ENCODE measurements at places on chromosomes 2 and 18. TPM values are rescaled to one million over a fixed set of nuclear protein-coding genes. Genes with fewer than 3 reads are reported as not detected.

Gene RGPD3
- total RNA-seq, result 0.05 TPM

DNA sequence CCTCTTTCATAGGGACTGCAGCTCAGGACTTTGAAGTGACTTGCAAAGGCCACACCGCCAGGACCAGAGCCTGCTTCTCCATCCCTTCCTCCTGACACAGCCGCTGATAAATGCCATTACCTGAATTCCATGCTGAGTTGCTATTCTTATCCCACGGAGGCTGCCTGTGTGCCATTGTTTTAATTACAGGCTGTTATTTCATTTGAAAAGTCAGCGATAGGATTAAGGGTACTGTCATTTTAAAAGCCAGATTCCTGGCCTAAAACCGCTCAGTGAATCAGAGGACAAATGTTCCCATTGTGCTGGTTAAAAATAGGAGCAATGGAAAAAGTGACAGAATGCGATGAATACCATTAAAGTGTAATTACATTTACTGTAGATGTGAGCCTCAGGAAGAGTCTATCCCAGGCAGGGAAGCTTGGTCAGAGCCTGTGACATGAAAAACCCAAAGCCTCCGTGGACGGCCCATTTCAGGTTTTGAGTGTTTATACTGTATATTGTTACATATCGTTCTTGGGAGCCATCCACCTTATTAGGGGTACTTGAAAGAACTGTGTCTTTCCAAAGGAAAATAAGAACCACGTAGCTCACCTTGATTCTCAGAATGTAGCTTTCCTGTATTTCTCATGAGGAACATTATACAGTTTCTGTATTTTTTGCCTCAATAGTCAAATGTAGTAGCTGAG is 41.3 kb downstream of the PDCL3 start:
- no peak overlapping the region for H3K4me3 ChIP-seq
- H3K27me3 ChIP-seq, result no peaks in the 10 kb centered on the region
- H3K27ac ChIP-seq, result no peak overlapping the region
- no peaks in the 10 kb centered on the region for H3K36me3 ChIP-seq
- H3K4me1 ChIP-seq, result no peaks in the 10 kb centered on the region

DNA sequence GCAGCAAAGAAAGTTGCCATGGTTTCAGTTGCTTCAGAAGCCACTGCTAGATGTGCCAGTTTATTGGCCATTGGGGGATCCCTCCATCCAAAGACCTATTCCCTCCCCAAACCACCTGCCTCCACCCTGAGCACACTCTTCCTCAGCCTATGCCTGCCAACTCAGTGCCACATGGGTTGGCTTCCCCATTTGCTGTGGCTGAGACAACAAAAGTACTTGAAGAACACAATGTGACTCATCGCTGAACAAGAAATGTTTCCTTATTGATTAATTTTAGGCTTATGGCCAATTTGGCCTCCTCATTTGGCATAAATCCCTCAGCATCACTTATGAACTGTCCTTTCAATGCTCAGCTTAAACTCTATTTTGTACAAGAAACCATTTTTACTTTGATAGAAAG is 215.9 kb downstream of the TMEM247 start:
- H3K4me3 ChIP-seq, result no peak overlapping the region
- no peaks in the 10 kb centered on the region for H3K27me3 ChIP-seq
- H3K27ac ChIP-seq, result no peak overlapping the region
- H3K36me3 ChIP-seq, result peaks cover 2% of the 10 kb centered on the region

DNA sequence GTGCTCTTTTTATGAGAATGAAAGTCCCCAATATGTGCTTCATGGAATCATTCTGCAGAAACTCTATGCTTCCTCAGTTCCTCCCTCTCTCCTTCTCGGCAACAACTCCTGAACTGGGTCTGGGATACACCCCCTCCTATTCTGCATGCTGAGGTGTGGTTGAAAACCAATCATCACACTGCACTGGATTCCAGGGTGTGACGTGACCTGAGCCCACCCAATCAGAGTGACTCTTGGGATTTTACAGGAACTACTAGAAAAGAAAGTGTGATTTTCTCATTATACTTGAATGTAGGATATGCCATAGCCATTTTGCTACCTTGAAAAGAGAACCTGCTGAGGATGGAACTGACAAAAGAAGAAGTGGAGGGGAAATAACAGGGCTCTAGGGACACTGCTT is 36.3 kb downstream of the ACVR1 start:
- DNase-seq, result no peak
- peaks cover 31% of the 10 kb centered on the region for H3K36me3 ChIP-seq
- no peak overlapping the region for H3K27ac ChIP-seq
- no peaks in the 10 kb centered on the region for H3K27me3 ChIP-seq
- no peak overlapping the region for H3K4me3 ChIP-seq
- peaks cover 39% of the 10 kb centered on the region for H3K4me1 ChIP-seq

Gene C2orf76
- total RNA-seq, result 9.9 TPM

GRCh38 chr18:55544014-55544413 is 44.0 kb downstream of the TCF4 start:
- no peaks in the 10 kb centered on the region for H3K27me3 ChIP-seq
- H3K4me1 ChIP-seq, result no peaks in the 10 kb centered on the region
- H3K4me3 ChIP-seq, result no peak overlapping the region
- no peaks in the 10 kb centered on the region for H3K36me3 ChIP-seq

GRCh38 chr2:16978301-16978700 is 312.7 kb upstream of the CYRIA start:
- H3K4me1 ChIP-seq, result no peaks in the 10 kb centered on the region
- no peak for DNase-seq
- no peak overlapping the region for H3K27ac ChIP-seq
- no peak overlapping the region for H3K4me3 ChIP-seq

Gene VWA3B
- total RNA-seq, result not detected

DNA sequence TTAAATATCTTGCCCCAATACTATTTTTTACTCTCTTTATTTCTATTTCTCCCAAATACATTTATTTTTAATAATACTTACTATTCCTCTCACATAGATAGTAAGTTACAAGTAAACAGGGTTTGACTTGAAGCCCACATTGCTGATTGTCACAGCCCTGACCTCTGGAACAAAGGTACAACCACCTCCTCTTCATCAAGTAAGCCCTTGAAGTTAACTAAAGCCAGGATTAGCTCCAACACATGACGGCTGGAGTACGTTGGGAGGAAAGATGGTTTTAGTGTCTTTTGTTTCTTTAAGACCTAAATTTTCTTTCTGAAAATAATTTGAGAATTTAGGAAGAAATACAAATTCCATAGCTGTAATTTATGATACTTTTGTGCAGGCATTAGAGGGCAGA is 949 bp downstream of the MYOM1 start:
- H3K27ac ChIP-seq, result no peak overlapping the region
- no peaks in the 10 kb centered on the region for H3K36me3 ChIP-seq
- no peak for DNase-seq

DNA sequence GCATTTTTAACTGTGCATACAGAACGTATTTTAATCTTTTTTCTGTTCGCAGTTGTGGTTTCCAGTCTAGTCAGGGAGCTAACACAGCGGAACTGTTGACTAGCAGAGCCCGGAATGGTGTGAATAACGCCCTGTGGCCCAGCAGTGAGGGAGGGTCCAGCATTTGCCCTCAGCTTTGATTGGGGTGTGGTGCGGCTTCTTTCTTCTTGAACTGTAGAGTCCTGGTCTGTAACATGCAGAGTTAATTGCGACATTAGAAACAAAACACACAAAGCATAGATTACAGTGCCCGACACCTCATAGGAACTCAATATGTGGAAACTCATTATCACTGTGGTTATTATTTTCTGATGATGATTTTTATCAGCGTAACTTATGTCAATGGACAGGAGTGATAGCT is 253.6 kb downstream of the SOX11 start:
- no peak overlapping the region for H3K4me3 ChIP-seq
- no peak overlapping the region for H3K27ac ChIP-seq

Gene ARL4C
- 27.2 TPM for total RNA-seq

DNA sequence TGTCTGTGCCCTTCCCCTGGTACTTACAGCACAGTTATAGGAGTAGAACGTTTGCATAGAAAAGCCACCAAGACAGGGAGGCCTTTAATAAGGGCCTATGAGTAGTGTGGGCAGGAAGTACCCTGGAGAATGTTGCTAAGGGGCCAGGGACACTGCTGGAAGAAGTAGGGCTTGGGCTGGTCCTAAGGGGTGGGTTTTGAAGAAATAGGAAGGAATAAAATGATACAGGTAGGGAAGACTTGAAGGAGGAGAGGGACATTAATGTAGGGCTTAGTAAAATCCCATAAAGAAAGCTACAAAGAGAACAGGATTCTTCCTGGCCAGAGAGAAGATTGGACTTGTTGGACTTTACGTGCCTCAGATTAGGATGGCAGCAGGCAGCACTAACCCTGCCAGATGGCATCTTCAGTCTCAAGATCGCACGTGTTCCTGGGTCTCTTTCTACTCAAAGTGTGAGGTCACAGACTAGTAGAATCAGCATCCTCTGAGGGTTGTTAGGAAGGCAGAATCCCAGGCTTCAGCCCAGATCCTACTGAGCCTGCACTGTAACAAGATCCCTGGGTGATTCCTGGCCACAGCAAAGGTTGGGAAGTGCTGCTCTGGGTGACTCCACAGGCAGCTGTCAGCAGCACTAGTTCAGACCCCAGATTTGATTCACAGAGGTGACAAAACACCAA is 39.2 kb downstream of the EPAS1 start:
- no peak for DNase-seq
- H3K4me1 ChIP-seq, result peaks cover 19% of the 10 kb centered on the region
- no peaks in the 10 kb centered on the region for H3K36me3 ChIP-seq
- H3K27ac ChIP-seq, result no peak overlapping the region

Gene LMAN2L
- 4.8 TPM for total RNA-seq

Gene LAMA1
- total RNA-seq, result not detected

DNA sequence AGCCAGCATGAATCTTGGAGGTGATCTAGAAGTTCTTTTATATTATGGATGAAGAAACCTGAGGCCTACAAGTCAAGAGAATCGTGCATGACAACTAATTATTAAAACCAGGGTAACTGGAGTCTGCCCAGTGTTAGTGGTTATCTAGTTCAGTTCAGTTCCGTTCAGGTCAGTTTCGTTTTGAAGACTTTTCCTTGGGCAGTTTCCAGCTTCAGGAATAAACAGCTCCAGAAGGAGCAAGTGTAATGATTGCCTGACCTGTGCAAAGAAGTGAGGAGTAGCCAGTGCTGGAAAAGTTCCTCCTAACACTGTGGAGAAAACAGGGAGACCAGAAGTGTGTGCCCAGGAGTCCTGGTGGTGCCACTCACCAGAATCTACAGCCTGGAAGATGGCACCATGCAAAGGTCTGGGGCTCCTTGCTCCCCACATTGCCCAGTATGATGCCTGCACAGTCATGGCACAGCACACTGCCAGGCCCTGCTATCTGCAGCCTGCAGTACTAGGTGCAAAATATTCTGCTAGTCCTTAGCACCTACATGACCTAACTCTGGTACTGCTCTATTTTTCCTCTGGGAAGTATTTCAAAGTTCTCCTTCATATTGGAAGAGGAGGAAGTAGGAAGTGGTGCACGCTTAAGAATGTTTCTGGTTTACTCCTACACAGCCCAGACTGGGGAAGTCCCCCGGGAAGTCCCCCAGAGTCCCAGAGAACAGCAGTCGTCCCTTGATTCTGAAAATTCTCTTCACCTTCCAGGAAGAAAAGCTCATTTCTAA is 65.8 kb downstream of the SUMO1 start:
- H3K4me3 ChIP-seq, result peak overlapping the region; percentile 0
- peak; percentile 64 for DNase-seq
- H3K4me1 ChIP-seq, result peaks cover 24% of the 10 kb centered on the region
- peaks cover 12% of the 10 kb centered on the region for H3K27me3 ChIP-seq
- peak overlapping the region; percentile 23 for H3K27ac ChIP-seq

Gene LONRF2
- 0.04 TPM for total RNA-seq

GRCh38 chr18:49707599-49707998 is 105.7 kb downstream of the ACAA2 start:
- no peak overlapping the region for H3K27ac ChIP-seq
- H3K36me3 ChIP-seq, result no peaks in the 10 kb centered on the region
- peaks cover 5% of the 10 kb centered on the region for H3K27me3 ChIP-seq
- H3K4me3 ChIP-seq, result no peak overlapping the region
- no peaks in the 10 kb centered on the region for H3K4me1 ChIP-seq

- H3K27me3 ChIP-seq, result peaks cover 15% of the 10 kb centered on the region
- H3K27ac ChIP-seq, result no peak overlapping the region
- no peak for DNase-seq
- peaks cover 16% of the 10 kb centered on the region for H3K4me1 ChIP-seq
- no peak overlapping the region for H3K4me3 ChIP-seq
Measured at GRCh38 chr2:188975497-188976102, 1.4 kb downstream of the COL3A1 start.

GRCh38 chr2:18662689-18663088 is 73.3 kb upstream of the NT5C1B start:
- no peaks in the 10 kb centered on the region for H3K4me1 ChIP-seq
- H3K36me3 ChIP-seq, result peaks cover 5% of the 10 kb centered on the region

Gene GREB1
- 0.57 TPM for total RNA-seq

Gene THADA
- 32.5 TPM for total RNA-seq

Gene RBM43
- 5.7 TPM for total RNA-seq

Gene ACTG2
- not detected for total RNA-seq

DNA sequence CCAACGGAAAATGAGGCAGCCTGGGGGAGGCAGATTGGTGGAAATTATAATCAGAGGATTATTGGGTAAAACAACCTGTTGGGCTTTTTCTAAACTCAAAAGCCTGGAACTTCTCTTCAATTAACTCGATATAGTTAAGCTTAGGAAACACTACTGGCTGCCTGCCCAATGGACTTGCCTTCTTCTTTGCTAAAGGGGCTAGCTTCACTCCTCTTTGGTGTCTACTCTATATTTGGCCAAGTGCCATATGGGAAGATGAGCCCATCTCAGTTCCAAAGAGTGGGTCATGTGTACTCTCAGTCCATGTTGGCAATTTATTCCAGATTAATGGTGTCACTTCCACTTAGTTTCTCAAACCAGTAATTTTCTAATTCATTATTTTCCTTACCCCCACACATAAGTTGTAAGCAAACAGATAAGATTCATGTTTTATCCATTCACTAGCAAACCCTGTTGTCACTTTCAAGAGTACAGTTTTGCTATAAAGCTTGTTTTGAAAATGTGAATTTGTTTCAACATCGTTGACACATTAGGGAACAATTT is 34.3 kb downstream of the DARS1 start:
- DNase-seq, result no peak
- H3K4me3 ChIP-seq, result no peak overlapping the region
- no peaks in the 10 kb centered on the region for H3K27me3 ChIP-seq
- peaks cover 51% of the 10 kb centered on the region for H3K36me3 ChIP-seq

DNA sequence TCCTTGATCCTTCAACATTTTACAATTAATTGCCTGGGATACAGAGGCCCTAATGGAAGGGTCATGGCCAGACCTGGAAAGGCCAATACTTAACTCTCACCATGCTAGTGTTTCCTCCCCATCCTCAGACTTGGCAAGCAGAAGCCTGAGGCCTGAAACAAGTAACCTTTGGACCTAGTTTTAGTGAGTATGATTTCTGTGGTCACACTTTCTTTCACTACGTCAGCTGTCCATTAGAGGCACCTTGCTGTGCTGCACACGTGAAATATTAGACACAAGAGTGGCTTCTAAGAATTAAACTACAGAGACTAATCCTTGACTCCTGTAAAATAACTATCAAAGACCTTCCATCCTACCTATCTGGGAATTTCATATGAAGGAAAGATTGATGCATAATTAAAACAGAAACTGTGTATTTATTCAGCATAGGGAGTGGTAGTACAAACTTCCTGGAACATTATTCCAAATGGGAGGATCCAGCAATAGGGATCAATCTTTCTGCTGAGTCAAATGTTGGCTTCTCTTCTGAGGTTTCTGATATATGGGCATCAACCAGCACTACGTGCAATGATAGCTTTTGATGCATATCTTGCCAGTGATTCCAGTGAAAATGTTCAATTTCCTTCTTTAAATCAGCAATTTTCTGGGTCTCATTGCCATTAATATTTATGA is 249.7 kb downstream of the IKZF2 start:
- no peak overlapping the region for H3K4me3 ChIP-seq
- no peak for DNase-seq
- H3K36me3 ChIP-seq, result no peaks in the 10 kb centered on the region
- H3K27ac ChIP-seq, result no peak overlapping the region
- no peaks in the 10 kb centered on the region for H3K4me1 ChIP-seq

GRCh38 chr2:39546937-39547336 is 109.9 kb upstream of the MAP4K3 start:
- DNase-seq, result no peak

Gene EDAR
- total RNA-seq, result 0.81 TPM

Gene NEU2
- not detected for total RNA-seq

All from activated CD4-positive, alpha-beta T cell treated with anti-CD3 and anti-CD28 coated beads for 36 hours (primary cell).